ENCODE measurements at places on chromosomes 5 and 9.

- no peak for DNase-seq
Measured at GRCh38 chr5:172418862-172419814, 35.2 kb downstream of the SH3PXD2B start.

DNA sequence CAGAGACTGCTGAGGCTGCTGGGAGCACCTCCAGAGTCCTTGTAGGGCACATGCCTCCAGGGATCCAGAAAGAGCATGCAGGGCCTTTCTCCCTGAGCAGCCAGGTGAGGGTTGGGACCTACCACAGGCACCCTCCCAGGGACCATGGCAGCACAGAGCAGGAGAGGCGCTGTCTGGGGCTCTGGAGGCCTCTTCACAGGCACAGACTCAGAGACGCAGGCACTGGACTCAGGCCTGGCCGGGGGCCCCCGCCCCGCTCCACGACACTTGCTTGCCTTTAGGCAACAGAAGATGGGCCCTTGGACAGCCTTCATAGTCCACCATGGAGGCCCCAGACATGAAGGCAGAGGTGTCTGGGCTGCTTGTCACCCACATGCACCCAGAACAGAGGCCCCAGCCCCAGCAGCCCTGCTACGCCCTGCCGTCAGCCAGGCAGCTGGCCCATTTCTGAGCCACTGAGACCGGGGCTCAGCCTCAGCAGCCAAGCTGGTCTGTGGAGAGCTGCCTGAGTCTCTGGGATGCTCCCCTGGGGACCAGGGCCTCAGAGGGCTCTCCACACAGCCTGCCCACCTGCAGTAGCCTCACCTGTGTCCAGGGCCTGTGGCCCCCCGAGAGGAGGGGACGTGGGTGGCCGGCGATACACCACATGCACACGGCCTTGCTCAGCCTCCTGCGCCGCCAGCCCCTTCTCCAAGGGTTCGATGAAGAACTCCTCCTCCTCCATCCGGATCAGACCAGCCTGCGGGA is 72.8 kb downstream of the ADAMTS2 start:
- no peak for DNase-seq

- no peak for DNase-seq
Measured at GRCh38 chr5:17995997-17996396, 361.7 kb downstream of the TAF11L14 start.

- no peak for DNase-seq
Measured at GRCh38 chr5:67799732-67800234, 415.8 kb upstream of the PIK3R1 start.

DNA sequence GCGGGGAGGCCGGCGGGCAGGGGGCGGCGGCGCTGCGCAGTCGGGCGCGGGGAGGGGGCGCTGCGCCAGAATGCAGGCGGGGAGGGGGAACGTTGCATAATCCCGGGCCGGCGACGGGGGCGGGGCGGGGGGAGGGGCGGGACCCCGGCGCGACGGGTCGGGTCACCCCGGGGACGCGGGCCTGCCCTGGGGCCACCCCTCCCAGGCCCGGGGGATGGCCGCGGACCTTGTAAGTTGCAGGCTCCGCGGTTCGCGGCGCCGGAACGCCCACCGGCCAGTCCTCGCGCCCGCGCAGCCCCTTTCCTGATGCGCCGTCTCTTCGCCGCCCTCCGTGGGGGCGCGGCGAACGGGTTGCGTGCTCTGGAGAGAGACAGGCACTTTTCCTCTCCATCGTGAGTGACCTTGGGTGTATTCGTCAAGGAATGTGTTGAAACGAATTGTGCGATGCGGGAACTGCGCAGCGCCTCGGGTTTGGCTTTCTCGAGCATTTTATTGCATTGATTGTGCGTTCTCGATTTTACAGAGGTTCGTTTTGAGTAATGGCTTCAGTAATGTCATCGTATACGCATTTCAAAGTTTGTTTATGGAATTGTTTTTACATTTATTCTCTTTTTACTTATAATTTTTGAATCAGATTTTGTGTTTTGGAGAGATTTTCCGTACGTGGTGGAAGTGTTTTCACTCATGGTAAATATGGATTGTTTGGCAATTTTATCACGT is 802 bp downstream of the SPIN1 start:
- peak; percentile 28 for DNase-seq

DNA sequence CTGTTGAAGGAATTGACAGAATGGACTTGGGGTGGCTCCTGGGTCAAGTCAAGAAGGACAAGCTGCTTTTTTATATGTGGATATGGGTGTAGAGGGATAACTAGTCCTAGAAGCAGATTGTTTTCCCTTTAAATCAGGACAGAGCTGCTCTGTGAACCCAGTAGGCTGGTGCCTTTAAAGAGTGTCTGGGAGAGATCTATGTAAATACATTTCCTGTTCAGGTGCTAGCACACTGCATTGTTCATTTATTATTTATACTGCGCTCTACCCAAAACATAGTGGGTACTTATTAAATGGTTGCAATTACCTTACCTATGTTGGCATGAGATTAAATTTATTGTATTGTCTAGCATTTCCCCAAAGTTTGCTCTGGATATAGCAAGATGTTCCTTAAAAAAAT is 86.6 kb upstream of the EQTN start:
- no peak for DNase-seq
